ENCODE measurements at places on chromosomes 2 and 18.

DNA sequence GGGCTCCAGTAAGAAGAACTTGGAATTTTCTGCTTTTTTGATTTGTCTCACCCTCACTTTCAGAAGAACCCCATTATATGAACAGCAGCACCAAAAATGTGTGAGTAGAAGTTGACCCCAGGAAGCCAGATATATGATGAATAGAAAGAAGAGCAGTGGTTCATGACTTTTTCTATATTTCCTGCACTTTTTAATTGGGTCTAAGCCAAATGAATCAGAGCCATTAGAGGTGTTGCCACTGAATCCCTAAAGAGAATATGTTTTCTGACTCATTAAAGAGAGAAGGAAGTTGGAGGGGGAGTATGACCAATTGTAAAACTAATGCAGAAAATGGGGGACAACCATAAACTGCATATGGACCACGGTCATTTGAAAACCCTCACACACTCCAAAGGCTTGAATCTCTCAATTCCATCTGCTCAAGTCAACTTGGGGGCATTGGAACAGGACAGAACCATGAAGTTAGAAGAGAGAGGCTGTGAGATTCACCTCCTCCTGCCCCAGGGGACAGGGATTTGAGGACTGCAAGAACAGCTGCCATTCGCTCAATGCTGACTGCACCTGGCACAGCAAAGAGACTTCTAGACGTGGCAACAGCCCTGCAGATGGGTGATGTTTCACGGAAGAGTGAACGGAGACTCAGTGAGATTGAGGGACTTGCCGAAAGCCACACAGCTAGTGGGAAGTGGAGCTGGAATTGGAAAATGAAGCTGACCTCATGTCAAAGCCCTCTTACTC lies 3.0 kb downstream of the DAPL1 start:
- no peak for DNase-seq

DNA sequence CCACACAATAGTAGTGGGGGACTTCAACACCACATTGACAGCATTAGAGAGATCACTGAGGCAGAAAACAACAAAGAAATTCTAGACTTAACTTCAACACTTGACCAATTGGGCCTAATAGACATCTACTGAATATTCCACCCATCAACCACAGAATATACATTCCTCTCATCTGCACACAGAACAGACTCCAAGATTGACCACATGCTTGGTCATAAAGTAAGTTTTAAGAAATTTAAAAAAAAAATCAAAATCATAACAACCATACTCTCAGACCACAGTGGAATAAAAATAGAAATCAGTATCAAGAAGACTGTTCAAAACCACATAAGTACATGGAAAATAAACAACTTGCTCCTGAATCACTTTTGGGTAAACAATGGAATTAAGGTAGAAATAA lies 9.0 kb upstream of the FLACC1 start:
- no peak for DNase-seq

DNA sequence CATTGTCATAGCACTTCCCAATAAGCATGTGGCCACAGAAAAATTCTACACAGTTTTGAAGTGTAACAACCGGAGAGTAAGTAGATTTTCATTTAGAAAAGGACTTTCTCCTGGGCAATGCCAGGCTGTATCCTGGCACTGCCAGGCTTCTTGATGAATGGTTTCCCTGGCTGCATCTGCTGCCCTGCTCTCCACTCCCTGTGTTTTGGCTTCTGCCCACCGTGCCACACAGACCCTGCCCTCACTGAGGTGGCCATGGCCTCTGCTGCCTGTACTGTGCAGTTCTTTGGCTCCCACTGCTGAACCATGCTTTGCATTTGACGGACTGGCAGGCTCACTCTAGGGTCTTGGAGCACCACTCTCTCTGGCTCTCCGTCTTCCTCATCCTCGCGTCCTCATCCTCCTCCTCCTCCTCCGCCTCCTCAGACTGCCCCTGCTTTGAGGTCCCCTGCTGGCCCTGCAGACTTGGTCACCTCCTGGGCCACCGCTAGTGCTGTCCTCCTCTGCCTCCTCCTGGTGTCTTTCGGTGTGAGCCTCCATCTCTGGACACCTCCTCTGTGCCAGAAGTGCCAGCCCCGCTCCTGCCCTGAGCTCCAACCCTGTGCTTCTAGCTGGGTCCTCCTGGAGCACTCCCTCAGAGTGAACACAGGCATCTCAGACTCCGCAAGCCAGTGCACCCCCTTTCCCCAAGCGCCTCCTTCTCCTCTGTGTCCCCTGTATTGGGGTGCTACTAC lies 45.9 kb upstream of the CNGA3 start:
- no peak for DNase-seq

GRCh38 chr2:29052807-29053206 lies 21.5 kb downstream of the PCARE start:
- no peak for DNase-seq

All from CD4-positive, alpha-beta T cell treated with Interleukin-15 for 4 hours (primary cell).